ENCODE measurements at places on chromosomes 2 and 18.

DNA sequence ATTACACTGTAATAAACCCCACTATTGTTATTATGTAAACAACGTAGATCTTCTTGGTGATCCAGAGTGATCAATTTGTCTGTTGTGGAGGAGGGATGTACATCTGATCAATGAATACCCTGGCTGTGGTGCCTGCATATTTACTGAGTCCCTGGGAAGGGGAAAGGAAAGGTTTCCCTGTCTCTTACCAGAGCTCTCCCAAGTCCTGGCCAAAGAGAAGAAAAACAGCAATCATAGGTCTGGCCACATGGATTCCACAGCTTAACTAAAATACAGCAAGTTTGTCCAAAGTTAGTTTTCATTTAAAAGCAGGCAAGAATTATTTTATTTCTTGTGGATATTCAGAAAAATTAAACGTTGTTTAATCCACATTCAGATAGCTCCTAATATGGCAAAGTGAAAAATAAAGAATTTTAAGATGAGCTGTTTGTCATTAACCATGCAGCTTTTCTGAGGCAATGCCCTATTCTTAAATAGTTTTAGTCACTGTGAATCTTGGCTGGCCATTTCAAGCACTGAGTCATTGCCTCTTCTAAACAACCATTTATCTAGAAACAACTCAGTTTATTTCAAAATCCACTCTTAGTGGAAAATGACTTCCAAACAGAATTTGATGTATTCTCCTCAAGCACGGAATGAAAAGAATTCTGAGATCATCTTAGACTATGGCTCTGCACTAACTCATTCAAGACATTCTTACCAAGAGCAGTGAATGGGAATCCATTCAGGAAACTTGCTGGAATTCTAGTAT is 1004.4 kb upstream of the CDH2 start:
- no peak overlapping the region for H3K4me3 ChIP-seq
- H3K4me1 ChIP-seq = no peaks in the 10 kb centered on the region
- no peaks in the 10 kb centered on the region for H3K36me3 ChIP-seq

- H3K27me3 ChIP-seq = no peaks in the 10 kb centered on the region
- no peak for DNase-seq
- H3K36me3 ChIP-seq = no peaks in the 10 kb centered on the region
- H3K4me1 ChIP-seq = no peaks in the 10 kb centered on the region
- no peak overlapping the region for H3K27ac ChIP-seq
Observed at GRCh38 chr2:12950957-12951656, 234.4 kb downstream of the TRIB2 start.

DNA sequence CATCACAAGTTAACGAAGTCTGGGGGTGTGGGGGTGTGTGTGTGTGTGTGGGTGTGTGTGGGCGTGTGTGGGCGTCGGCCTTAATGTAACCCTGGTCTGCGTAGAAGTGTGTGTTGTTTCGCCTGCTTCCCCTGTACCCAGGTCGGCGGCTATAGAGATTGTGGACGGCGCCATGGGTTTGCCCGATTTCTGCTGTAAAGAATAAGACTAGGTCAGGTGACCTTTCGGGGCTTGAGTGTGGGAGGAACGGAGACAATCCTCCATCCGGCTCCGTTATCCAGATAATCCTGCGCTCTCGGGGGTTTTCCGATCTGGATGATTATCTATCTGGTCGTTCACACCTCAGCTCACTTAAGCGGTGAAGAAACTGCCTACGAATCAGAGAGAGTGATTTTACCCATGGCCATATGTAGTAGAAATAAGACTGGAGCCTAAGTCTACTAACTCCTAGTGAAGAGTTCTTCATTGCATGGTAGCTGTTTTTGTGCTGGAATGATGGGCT is 543 bp downstream of the HADHB start:
- H3K4me3 ChIP-seq = peak overlapping the region; percentile 91
- H3K27ac ChIP-seq = peak overlapping the region; percentile 99
- H3K36me3 ChIP-seq = no peaks in the 10 kb centered on the region
- DNase-seq = no peak

DNA sequence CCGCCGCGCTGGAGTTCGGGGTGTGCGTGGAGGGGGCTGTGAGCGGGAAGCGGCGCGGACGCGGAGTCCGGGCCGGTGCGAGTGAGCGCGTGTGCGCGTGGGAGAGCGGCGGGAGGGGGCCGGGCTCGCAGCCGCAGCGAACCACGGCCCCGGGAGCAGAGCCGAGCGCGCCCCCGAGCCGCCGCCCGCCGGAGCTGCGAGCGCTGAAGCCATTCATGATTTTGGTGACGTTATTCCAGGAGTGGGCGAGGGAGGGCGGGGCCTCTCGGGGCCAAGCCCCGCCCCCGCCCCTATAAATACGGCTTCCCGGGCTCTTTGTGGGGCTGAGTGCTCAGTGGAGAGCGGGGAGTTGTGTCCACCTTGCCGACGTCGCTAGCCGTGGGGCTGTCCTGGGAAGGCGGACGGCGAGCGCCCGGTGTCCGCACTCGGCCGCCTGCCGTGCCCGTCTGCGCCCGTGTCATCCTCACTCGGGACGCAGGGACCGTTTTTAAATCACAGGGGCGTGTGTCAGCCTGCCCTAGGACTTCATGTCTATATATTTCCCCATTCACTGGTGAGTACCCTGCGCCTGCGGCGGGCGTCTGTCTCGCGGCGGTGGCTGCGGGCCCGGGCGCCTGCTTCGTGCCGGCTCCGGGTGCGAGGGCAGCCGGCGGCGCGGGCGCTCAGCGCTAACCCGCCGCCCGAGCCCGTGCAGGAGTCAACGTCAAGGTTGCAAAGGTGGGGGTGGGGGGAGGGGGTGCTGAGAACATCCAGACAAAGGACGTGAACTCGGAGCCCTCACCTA is at the start of gene LBH:
TSS of gene LBH (plus strand) at position 323 of the 784 bp plus-strand sequence. CDS start at position 528, 205 bp downstream.
- no peaks in the 10 kb centered on the region for H3K27me3 ChIP-seq
- H3K27ac ChIP-seq = peak within 1 kb of the TSS; percentile 71
- peak; percentile 52 for DNase-seq
- H3K36me3 ChIP-seq = no peaks in the 10 kb centered on the region

DNA sequence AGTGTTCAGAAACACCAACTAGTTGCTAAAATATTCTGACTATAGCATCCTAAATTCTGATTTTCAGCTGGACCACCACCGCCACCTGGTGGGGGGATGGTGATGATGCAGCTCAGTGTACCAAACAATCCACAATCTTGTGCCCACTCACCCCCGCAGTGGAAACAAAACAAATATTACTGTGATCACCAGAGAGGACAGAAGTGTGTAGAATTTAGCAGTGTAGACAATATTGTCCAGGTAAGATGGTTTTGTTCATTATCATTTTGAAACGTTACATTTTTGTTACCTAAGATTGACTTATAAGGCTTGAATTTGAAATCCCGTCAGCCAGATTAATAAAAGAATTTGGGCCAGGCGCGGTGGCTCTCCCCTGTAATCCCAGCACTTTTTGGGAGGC is 31.7 kb upstream of the UBXN4 start:
- DNase-seq = peak; percentile 81
- no peaks in the 10 kb centered on the region for H3K4me1 ChIP-seq
- H3K36me3 ChIP-seq = no peaks in the 10 kb centered on the region

DNA sequence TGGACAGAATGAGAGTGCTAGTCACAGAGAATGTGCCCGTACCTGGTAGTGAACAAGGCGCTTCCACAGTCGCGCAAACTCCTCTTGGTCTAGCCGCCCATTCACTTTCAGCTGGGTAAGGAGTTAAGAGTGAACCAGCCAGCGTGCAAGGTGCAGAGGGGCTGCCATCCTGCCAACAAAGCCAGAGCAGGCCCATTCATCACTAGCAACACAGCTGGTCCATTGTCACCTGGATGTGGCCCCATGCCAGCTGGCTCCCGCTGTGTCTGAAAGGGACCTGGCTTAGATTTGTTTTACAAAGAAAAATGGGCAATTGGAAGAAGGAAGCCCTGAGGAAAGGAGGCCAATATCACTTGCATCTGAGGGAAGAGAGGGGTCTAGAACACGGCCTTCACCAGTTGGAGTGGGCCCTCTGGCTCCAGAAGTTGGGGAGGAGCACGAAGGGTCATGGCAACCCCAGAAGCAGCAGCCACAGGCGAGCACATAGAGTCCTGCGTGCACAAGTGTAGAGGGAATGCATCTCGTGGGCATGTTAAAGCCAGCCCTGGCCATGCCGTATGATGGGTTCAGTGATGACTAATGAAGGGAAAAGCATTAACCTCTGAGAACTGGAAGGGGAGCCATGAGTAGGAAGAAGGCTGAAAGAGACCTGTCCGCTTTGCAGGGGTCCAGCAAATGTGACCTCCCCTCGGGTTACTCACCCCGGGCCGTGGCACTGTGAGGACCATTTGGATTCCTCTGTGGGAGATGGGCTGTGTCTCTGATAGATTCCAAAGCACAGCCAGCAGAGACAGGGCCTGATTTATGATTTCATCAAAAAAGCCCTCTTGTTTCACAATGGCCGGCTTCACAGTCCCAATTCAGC is 70.6 kb downstream of the CAPN13 start:
- H3K27ac ChIP-seq = no peak overlapping the region
- DNase-seq = peak; percentile 52
- no peaks in the 10 kb centered on the region for H3K4me1 ChIP-seq
- no peak overlapping the region for H3K4me3 ChIP-seq
- no peaks in the 10 kb centered on the region for H3K36me3 ChIP-seq
- no peaks in the 10 kb centered on the region for H3K27me3 ChIP-seq

DNA sequence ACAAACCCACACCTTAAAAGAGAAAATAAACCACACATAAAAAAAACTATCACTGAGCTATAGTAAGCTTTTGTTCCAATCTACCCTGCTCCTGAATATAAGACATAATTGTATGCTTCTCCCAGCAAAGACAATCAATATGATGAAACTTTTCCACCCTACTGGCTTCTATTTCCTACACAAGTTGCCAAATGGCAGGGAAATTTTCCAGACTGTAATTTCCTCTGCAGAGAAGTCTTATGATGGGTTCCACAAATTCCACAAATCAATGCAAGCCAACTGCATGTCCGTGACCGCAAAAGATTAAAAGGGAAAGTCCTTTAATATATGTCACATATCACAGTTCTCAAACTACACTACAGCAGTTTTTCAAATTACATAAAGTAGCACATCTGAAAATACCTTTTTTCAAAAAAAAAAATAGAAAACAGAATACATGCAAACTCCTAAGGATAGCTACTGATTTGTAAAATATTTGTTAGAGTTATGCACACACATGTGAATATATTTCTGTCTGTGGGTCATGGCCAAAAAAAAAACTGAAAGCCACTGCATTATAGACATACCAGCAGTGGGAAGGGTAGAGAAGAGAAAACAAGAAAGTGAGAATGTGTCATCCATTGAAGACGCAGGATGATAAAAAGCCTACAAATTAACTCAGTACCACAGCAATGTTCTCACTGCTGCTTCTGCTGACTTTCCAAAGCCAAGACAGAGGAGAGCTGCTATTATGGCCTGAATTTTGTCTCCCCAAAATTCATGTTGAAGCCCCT is 61.4 kb downstream of the RPL31 start:
- peaks cover 14% of the 10 kb centered on the region for H3K4me1 ChIP-seq
- H3K27ac ChIP-seq = peak overlapping the region; percentile 68
- H3K27me3 ChIP-seq = no peaks in the 10 kb centered on the region
- H3K4me3 ChIP-seq = no peak overlapping the region
- H3K36me3 ChIP-seq = no peaks in the 10 kb centered on the region

DNA sequence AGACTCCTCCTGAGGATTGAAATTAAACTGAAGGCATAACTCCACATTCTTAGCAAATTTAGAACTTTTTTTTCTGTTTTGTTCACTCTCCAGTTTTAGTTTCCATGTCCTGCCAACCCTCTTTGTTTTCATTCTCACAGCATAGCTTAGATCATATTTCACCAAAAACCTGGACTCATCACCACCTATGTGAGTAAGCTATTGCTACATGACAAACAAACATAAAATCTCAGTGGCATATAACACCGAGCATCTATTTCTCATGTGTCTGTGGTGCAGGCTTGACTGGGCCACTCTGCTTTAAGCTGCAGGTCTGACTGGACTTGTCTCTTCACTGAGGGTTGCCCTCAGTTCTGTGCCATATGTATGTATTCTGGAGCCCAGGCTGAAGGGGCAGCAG is 385.2 kb downstream of the ARHGAP15 start:
- H3K4me1 ChIP-seq = no peaks in the 10 kb centered on the region
- no peak overlapping the region for H3K4me3 ChIP-seq
- no peaks in the 10 kb centered on the region for H3K27me3 ChIP-seq
- DNase-seq = no peak
- H3K36me3 ChIP-seq = no peaks in the 10 kb centered on the region

GRCh38 chr2:166344286-166345113 is 31.2 kb downstream of the SCN9A start:
- H3K27me3 ChIP-seq = no peaks in the 10 kb centered on the region
- no peak for DNase-seq
- no peak overlapping the region for H3K27ac ChIP-seq
- H3K4me3 ChIP-seq = no peak overlapping the region
- no peaks in the 10 kb centered on the region for H3K36me3 ChIP-seq

DNA sequence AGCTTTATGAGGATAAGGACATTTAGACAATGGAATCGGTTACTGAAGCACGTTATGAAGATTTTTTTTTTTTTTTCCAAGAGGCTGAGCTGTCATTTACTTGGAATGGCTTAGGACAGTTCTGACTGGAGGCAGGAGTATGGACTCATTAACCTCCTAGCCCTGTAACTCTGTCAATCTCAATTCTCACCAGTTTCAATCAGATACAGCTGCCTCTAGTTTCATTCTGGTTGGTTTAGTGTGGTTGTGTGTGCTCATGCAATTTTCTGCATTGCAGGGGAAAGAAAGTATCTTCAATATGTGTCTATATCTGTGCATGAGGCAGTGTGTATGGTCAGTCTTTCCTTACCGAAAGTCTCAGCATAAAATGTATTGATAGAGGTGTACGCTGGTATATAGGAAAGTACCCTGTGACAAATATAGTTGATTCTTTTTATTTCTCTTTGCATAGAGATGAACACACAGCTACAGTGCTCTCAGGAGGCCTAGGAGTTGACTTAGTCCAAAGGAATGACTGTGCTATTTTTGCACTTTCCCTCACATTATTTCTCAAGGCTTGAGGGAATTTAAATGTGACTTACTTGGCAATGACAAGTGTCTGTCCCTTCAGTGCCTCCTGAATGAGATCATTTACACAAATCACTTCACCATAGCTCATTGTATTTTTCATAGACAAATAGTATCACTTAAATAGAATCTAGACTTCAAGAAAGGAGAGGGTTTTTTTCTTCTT is 50.5 kb upstream of the GRB14 start:
- no peak overlapping the region for H3K27ac ChIP-seq
- no peak for DNase-seq
- no peaks in the 10 kb centered on the region for H3K27me3 ChIP-seq
- no peak overlapping the region for H3K4me3 ChIP-seq

GRCh38 chr18:59388817-59389216 is 29.8 kb upstream of the LMAN1 start:
- H3K27me3 ChIP-seq = no peaks in the 10 kb centered on the region
- no peak for DNase-seq
- no peak overlapping the region for H3K4me3 ChIP-seq

DNA sequence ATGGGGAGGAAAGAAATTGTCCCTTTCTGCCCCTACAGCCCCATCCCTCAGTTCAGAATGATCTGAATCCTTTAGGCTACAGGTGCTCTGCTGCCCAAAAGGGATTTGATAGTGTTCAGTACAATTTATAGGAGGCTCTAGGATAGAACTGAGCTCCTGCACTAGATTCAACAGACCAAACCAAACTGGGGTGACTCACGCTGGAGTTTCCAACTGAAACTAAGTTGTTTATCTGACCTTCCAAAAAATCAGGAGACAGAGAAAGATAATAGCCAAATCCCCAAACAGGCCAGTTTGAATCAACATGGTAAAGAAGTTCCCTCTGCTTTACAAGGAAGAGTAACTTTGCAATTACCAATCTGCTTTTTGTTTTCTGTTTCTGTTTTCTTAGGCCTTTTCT is 72.7 kb upstream of the MBOAT2 start:
- no peaks in the 10 kb centered on the region for H3K36me3 ChIP-seq
- DNase-seq = no peak
- no peaks in the 10 kb centered on the region for H3K27me3 ChIP-seq
- H3K4me1 ChIP-seq = no peaks in the 10 kb centered on the region
